ENCODE measurements at places on chromosomes 6 and 20.

DNA sequence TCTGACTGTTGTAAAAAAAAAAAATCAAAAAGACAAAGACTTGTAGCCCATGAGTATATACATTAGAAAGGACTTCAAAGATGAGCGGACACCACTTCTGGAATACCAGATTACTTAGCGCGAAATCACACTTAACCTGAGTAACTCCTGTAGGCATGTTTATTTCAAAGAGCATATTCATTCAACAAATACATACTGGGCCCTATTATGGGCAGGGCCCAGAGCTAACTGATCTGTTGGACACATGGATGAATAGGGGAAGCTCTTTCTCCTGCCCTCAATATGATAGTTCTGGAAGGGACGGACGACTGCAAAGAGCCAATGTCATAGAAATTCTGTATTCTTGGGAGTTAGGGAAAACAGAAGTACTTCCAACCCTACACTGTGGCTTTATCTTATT lies 12.3 kb downstream of the MAN1A1 start:
- no peak for DNase-seq

DNA sequence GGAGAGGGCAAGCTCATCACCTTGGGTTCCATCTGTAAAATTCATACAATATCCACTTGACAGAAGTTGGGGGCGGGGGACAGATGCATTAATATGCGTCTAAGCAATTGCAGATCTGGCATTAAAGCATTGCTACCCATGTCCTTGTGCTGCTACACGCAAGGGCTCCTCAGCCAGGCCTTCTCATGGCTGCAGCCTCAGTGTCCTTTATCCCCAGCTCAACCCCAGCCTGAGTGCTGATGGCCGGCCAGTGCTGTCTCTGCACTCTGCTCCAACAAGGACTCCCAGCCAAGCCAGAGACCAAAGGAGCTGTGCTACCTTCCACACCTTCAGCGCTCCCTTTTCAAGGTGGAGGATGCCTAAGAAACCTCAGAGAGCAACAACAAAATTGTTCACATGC lies 188.5 kb upstream of the STXBP5 start:
- no peak for DNase-seq

DNA sequence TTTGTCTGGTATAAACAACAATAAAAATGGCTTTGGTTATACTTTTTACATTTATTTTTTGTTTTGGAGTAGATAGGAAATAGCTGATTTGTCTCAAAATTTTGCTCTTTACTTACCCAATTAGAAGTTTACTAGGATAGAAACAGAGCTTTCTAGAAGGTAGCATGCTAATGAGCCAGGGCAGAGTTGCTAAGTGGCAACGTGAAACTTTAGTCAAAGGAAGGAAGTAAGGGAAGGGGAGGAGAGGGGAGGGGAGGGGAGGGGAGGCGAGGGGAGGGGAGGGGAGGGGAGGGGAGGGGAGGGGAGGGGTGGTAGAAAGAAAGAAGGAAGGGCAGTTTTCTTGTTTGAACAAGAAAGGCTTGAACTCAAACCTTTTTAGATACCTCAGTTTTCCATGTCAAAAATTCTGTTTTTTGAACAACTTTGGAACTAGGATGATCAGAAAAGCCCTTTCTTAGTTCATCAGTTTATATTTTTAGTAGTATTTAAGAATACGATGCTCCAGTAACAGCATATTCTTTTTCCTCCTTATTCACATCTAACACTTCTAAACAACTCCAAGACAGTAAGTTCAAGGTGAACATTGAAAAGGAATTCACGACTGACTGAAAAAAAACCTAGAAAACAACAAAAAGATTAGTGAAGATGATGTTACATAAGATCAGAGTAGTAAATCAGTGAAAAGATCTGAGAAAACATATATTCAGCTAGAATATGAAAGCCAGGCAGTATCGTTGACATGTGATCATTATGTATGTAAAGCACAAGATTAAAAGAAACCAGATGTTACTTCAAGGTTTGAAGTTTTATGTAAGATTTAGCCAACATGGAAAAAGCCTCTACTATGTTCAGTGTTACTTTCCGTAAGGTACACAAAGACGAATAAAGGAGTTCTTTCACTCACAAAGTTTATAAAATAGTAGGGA lies 263.4 kb downstream of the ARHGAP18 start:
- no peak for DNase-seq

DNA sequence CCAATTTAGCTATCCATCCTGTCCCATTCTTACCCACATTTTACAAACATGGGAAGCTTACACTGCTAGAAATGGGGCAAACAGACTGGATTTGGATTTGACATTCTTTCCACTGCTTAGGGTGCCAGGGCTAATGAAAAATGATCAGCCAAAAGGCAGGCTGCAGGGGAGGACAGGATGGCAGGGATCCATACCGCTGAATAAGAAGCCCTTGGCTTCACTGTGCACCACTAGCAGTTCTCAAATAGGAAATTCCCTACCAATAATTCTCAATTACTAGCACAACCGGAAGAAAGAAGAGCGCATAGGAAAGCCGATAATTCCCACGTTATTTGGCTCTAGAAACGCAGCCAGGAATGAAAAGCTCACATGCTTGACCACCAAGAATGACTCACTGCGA lies 73.1 kb downstream of the NDUFAF5 start:
- DNase-seq: no peak
